ENCODE measurements at places on chromosomes 13 and 19.

- no peak for DNase-seq
Observed at GRCh38 chr13:95354156-95354555, 52.9 kb upstream of the ABCC4 start.

DNA sequence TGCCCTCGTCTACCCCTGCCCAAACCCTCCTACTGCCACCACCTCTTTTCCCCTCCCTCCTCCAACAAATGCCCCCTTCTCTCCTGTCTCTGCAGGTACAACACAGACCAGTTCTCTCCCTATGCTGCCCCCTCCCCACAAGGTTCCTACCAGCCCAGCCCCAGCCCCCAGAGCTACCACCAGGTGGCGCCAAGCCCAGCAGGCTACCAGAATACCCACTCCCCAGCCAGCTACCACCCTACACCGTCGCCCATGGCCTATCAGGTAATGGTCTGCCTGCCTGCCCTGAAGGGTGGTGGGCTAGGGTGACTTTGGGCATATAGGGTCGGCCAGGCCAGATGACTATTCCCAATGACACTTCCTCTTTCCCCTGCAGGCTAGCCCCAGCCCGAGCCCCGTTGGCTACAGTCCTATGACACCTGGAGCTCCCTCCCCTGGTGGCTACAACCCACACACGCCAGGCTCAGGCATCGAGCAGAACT lies 6.5 kb upstream of the TIMM50 start:
- peak; percentile 61 for DNase-seq

DNA sequence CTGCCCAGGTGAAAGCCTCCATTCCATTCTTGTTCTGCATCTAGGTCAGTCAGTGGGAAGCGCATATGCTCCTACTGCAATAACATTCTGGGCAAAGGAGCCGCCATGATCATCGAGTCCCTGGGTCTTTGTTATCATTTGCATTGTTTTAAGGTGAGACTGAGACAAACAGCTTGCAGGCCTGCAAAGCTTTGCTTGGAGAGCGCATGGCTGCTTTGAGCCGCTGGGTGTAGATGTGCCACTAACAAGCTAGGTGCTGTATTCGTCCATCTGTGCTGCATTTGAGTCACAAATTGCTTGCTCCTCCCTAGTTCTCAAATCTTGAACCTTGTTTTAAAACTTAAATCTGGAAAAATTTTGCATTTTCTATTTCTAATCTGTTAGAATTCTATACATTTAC lies 219.1 kb downstream of the LMO7 start:
- DNase-seq, result no peak

GRCh38 chr19:32812036-32812435 lies 57.5 kb downstream of the SLC7A9 start:
- DNase-seq, result no peak

GRCh38 chr13:71540098-71540497 lies 326.9 kb downstream of the DACH1 start:
- no peak for DNase-seq

DNA sequence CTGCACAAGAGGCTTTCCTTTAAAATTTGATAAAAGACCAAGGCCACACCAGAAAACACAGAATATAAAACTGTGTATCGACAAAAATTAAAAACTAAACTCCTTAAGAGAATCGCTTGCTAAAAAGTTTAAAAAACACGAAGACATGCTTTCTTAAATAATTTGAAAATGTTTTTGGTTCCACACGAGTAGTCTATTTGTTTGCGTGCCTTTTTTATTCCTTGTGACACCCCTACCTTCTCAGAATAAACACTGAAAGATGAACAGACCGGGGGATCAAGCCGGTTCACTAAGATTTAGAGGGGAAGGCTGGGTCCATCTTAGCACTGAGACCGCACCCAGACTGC lies 256.4 kb upstream of the STARD13 start:
- DNase-seq, result no peak

DNA sequence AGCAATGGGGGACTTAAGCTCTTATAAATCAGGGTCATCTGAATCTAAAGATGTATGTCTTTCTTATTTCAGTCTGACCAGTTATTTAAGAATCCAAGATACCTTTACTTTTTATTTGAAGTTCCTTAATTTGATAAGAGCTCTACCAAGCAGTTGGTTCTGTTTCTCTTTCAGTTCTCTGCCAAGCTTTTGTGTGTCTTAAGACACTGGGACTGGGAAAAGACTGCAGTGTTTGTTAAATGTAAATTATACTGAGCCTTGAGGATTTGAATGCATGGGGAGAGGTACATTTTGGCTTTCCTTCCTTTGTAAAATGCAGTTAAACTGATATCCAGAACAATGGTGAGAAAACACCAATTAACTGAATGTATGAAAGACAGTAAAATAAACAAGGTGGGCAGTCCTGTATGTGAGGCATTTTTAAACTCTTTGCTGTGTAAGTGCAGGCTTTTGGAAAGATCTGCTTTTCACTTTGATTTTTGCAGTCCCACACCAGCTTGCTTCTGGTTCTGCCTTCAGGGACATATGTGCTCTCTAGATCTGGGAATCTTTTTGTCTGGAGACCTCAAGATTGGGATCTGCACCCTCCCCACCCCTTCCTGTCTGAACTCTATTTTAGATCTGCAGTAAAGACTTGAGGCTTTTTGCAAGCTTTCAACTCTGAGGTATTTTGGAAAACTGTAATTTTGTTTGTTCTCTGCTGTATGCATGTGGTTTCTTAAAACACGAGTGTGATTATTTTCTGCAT lies 77.6 kb downstream of the LRCH1 start:
- DNase-seq, result no peak

DNA sequence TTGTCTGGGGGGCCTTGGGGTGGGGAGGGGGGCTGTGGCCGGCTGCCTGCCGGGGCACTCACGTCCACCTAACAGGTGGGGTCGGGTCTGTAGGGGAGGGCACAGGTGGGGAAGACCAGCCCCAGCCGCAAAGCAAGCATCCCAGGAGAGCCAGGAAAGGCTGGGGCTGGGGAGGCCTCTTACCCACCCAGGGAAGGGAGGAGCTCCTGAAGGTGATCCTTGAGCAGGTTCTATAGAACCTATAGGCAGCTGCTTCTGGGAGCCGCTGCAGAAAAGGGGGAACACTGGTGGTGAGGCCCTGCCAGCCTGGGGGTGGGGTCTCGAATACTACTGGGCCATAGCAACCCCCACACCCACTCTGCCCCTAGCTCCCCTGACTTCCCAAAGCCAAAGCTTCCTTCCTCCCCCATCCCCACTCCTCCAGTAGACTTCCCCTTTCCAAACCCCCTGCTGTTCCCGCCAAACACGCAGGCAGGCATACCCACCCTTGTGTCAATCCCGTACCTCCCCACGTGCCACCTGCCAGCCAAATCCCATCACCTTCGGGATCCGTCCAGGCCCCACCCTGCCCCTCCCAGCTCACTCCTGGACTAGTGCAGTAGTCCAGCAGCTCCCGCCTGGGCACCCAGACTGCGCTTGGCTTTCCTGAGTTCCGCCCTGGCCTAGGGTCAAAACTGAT lies 5.6 kb downstream of the KLF16 start:
- no peak for DNase-seq

DNA sequence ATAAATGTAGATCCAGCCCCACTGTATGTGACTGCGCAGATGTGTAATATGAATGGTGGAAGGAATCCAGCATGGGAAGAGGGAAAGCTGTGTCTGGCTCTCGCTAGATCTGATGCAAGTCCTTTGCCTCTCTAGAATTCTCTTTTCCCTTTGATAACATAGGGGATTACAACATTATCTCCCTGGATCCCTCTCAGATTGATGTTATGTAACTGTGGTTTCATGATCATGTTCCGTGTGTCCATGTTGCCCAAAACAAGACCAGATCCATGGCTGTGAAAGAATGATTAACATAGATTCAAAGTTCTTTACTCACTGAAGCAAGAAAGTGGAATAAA lies 184.0 kb upstream of the UBL3 start:
- no peak for DNase-seq

GRCh38 chr13:69389899-69390298 lies 717.7 kb upstream of the ATXN8OS start:
- DNase-seq, result no peak

- DNase-seq, result no peak
Observed at GRCh38 chr13:20411638-20412342, 113.9 kb downstream of the CRYL1 start.

DNA sequence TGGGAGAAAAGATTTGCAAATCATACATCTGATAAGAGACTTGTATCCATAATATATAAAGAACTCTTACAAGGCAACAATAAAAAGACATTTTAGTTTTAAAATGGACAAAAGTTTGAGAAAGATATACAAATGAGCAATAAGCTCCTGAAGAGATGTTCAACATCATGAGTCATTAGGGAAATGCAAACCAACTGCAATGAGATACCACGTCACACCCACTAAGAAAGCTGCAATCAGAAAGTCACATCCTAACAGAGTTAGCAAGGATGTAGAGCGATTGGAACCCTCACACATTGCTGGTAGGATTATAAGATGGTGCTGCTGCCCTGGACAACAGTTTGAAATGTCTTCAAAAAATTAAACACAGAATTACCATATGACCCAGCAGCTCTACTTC lies 50.3 kb downstream of the GSX1 start:
- DNase-seq, result no peak
